Fibroblast of skin of right quadriceps (primary cell): ENCODE measurements at places on chromosomes 4 and X.

DNA sequence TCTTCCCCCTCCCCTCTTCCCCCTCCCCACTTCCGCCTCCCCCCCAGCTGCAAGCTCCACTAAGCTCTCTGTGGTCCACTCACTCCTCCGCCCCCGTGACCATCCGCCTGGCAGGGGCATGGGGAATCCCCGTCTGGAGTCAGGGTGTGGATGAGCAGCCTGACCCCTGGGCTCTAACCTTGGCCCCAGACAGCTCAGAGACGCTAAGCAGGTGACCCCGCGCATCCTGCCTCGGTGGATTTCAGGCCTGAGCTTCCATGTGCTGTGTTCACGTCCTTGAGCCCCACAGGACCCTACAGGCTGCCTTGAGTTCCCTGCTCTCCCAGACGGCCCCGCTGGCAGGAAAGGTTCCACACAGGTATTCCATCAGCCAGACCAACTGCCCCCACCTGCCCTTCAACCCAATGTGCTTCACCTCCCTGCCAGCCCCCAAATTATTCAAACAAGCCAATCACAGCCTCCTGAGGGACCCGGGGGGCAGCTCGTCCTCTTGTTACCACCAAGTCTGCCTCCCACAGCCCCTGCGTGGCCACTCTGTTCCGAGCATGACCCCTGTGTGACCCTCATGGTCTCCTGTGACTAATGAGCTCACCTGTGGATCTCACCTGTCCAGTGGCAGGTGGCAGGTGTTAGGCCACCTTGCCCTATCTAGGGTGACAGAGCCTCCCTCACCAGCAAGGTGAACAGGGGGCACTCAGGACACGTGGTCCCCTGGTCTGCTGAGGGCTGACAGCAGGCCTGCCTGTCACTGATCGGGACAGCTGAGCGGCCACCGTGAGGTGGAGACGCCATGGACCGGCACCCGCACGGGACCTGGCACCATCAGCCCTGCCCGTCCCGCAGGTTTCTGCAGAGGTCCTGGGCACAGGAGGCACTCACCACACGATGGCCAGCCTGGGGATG is 73.2 kb upstream of the MXD4 start:
- DNase-seq, result no peak

DNA sequence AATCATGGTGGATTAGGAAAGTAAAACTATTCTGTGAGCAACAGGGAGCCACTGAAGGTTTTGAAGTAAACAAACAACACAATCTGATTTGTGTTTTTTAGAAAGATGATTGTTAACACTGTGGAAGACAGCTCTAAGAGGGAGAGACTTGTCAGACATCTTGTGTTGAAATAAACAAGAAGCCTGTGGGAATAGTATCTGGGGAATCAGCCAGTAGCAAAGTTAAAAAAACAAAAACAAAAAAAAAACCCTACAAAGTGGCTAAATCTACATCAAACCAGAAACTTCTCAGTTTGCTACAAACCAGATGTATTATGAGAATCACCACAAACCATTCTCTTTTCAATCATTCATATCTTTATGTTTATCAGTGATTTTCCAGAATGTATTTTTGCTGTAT is 125.7 kb upstream of the GPC4 start:
- no peak for DNase-seq

GRCh38 chr4:53586121-53586816 is 5.0 kb downstream of the LNX1 start:
- DNase-seq, result peak; percentile 99

DNA sequence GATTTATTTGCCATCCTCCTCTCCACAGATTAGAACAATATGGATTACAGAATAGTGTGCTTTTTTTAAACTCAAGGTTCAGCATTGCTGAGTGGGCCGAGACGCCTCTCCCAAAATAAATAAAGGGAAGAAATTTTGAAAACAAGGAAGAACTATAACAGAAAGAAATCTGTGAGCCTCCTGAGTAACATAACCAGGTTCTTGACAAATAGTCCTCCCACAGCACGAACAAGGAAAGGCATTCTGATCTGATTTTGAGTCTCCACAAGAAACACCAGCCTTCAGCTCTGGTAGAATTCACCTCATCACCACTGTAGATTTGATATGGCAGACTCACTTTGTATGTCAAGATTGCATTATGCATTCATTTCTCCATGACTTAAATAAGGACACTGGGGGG is 173.6 kb downstream of the HHIP start:
- no peak for DNase-seq

- DNase-seq, result no peak
These were observed 13.0 kb upstream of the KDR start for GRCh38 chr4:55138367-55138766.

- peak; percentile 56 for DNase-seq
These were observed 76.4 kb upstream of the DCLK2 start for GRCh38 chr4:150001815-150002214.

- peak; percentile 11 for DNase-seq
These were observed 19.5 kb downstream of the NSUN7 start for GRCh38 chr4:40769266-40769665.

DNA sequence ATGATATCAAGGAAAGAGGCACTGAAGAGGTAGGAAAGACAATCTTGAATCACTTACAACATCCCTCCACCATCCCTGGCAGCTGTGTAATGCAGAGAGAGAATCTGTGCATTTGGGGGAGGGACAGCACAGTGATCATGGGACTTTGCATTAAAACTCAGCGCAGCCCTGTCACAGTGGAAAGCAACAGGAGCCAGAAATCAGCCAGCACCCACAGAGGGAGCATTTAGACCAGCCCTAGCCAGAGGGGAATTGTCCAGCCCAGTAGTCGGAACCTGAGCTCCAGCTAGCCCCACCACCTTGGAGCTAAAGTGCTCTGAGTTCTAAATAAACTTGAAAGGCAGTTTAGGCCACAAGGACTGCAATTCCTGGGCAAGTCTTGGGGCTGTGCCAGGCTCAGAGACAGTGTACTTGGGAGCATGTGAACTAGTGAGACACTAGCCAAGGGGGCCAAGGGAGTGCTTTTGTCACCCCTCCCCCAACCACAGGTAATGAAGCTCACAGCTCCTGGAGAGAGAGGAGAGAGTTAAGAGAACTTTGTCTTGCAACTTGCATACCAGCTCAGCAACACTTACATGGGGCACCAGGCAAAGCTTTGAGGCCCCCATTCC is 83.9 kb upstream of the FAM241A start:
- no peak for DNase-seq
